ENCODE measurements at places on chromosomes 3 and 15.

DNA sequence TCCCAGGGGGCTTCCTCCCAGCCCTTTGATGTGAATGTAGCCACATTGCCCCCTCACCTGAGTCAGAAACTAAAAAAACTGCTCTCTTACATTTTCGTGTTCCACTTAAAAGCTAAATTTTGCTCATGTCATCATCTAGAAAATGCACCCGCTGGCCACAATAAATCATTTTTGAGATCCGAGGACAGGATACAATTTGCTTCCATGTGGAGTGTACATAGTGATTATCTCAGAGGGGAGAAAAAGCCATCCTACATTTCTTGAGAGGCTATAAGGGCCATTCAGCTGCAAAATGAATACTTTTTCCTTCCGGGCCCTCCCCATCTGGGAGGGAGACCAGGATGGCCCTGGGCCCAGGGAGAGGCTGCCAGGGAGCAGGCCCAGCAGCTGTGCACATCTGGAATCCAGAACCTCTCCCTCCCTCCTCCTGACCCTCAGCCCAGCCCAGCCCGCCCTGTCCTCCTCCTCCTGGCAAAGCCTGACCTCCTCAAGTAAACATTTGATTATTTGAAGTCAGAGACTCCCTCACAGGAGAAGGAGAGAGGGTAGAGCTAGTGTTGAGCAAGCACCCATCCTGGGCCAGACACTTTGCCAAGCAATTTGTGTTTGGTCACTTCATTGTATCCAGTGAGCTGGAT is 59.1 kb downstream of the CORO2B start:
- H3K4me3 ChIP-seq = no peak overlapping the region
- peaks cover 4% of the 10 kb centered on the region for H3K4me1 ChIP-seq
- no peak overlapping the region for H3K27ac ChIP-seq
- H3K27me3 ChIP-seq = no peaks in the 10 kb centered on the region

DNA sequence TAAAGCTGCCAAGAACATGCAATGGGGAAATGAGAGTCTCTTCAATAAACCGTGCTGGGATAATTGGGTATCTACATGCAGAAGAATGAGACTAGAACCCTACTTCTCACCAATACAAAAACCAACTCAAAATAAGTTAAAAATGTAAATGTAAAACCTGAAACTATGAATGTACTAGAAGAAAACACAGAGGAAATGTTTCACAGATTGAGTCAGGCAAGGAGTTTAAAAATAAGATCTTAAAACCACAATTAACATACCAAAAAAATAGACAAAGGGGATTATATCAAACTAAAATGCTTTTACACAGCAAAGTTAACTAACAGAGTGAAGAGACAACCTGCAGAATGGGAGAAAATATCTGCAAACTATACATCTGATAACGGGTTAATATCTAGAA is 90.4 kb downstream of the ISL2 start:
- H3K27me3 ChIP-seq = no peaks in the 10 kb centered on the region
- H3K4me3 ChIP-seq = no peak overlapping the region

DNA sequence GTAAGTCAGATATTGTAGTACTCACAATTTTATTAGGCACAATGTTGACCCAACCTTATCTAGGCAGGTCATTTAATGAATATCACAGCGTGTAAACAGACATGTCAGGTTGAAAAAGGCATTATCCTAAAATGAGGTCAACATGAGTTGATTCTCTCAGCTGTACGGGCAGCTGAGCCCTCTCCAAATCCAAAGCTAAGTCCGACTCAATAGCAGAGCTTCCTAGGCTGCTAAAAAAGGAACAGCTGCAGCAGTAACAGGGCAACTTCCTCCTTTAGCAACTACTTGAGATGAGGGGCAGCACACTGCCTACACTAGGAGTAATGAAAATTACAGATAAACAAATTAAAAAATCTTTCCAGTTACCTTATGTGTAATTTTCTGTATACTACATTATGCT is 189.2 kb downstream of the CADM2 start:
- DNase-seq = no peak
- no peak overlapping the region for H3K27ac ChIP-seq
- no peaks in the 10 kb centered on the region for H3K4me1 ChIP-seq
- no peaks in the 10 kb centered on the region for H3K36me3 ChIP-seq
- H3K27me3 ChIP-seq = no peaks in the 10 kb centered on the region
- no peak overlapping the region for H3K4me3 ChIP-seq

GRCh38 chr15:76327191-76328105 is 9.1 kb upstream of the ISL2 start:
- no peaks in the 10 kb centered on the region for H3K27me3 ChIP-seq
- H3K4me1 ChIP-seq = no peaks in the 10 kb centered on the region
- no peaks in the 10 kb centered on the region for H3K36me3 ChIP-seq
- no peak for DNase-seq
- H3K27ac ChIP-seq = no peak overlapping the region
- H3K4me3 ChIP-seq = no peak overlapping the region

DNA sequence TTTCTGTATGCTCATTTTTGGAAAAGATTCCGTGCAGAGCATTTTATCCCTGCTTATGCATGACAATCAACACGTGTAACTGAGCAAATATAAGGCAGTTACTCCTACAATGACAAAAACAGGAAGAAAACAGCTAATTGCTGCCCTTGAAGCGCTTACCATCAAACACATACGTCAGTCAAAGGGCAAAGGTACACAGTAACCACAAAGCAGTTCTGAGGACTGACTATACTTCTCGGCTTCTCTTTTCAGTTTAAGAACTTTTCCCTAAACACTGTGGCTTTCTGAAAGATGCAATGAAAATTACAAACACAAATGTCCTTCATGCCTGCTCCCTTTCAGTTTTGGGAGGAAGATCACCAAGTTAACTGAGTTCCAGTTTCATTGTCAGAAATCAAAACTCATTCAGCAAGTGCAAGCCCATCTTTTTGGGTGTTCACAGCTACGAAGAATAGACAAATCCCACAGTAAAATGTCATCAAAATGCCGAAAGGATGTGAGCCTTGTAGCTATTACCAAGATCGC is 602.8 kb downstream of the FOXP1 start:
- peaks cover 4% of the 10 kb centered on the region for H3K4me1 ChIP-seq
- no peaks in the 10 kb centered on the region for H3K27me3 ChIP-seq
- H3K4me3 ChIP-seq = no peak overlapping the region
- peak overlapping the region; percentile 84 for H3K27ac ChIP-seq

GRCh38 chr3:43043071-43043766 is 62.7 kb downstream of the POMGNT2 start:
- no peak for DNase-seq
- H3K4me3 ChIP-seq = no peak overlapping the region
- no peak overlapping the region for H3K27ac ChIP-seq
- no peaks in the 10 kb centered on the region for H3K27me3 ChIP-seq

- no peaks in the 10 kb centered on the region for H3K36me3 ChIP-seq
- peak; percentile 39 for DNase-seq
- no peaks in the 10 kb centered on the region for H3K27me3 ChIP-seq
- no peaks in the 10 kb centered on the region for H3K4me1 ChIP-seq
- no peak overlapping the region for H3K27ac ChIP-seq
Measured at GRCh38 chr3:126124148-126124868, 40.4 kb upstream of the SLC41A3 start.

DNA sequence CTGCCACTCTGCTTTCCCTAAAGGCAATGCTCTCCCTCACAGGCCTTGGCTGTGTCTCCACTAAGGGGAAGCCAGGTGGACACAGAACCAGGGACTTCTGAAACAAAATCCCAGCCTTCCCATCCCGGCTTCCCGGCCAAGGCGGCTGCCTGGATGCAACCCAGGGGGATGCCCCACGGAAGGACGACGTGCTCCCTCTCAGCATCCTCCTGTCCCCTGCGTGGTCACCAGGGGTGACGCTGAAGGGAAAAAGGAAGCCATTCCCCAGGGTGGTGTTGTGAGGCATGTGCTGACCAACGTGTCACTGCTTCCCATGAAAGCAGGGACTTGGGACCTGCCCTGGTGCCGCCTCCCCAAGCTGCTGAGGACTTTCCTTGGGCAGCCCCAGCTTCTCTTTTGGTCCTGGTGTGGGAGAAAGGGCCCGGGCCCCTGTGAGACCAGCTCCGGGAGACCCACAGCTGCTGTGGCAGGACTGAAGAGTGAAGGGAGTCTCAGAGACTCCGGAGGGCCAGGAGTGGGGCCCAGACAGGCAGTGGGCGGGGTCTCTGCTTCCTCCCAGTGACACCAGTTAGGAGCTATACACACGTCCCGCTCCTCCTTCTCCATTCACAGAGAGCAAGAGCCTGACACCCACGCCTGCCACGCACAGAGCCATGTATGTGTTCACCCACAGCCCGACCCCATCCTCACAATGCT is 139.2 kb downstream of the NUP210 start:
- peaks cover 4% of the 10 kb centered on the region for H3K27me3 ChIP-seq
- H3K27ac ChIP-seq = no peak overlapping the region
- H3K36me3 ChIP-seq = no peaks in the 10 kb centered on the region
- H3K4me1 ChIP-seq = no peaks in the 10 kb centered on the region
- H3K4me3 ChIP-seq = no peak overlapping the region

- H3K4me1 ChIP-seq = peaks cover 6% of the 10 kb centered on the region
- H3K27me3 ChIP-seq = no peaks in the 10 kb centered on the region
- no peaks in the 10 kb centered on the region for H3K36me3 ChIP-seq
- no peak for DNase-seq
- H3K27ac ChIP-seq = no peak overlapping the region
- H3K4me3 ChIP-seq = peak overlapping the region; percentile 81
Measured at GRCh38 chr3:57758686-57759085, 2.6 kb downstream of the SLMAP start.

DNA sequence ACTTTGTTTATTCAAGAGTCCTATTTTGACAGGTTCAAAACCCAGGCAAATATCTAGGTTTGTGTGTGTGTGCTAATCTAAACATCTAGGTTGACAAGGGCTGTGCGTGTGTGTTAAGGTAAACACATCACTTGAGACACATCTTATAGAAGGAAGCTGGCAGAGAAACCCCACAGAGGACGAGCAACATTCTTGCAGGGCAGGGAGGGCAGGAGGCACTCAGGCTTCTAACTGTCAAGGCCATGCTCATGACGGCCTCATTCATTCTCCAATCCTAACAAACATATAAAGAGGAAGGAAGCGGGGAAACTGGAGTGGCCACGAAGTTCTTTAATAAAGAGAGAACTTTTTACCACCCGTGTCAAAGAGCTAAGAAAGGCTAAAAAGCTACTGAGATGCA is 43.4 kb downstream of the SLCO2A1 start:
- peaks cover 7% of the 10 kb centered on the region for H3K4me1 ChIP-seq
- no peak overlapping the region for H3K27ac ChIP-seq
- no peak overlapping the region for H3K4me3 ChIP-seq
- no peaks in the 10 kb centered on the region for H3K27me3 ChIP-seq
- DNase-seq = no peak
- H3K36me3 ChIP-seq = no peaks in the 10 kb centered on the region

DNA sequence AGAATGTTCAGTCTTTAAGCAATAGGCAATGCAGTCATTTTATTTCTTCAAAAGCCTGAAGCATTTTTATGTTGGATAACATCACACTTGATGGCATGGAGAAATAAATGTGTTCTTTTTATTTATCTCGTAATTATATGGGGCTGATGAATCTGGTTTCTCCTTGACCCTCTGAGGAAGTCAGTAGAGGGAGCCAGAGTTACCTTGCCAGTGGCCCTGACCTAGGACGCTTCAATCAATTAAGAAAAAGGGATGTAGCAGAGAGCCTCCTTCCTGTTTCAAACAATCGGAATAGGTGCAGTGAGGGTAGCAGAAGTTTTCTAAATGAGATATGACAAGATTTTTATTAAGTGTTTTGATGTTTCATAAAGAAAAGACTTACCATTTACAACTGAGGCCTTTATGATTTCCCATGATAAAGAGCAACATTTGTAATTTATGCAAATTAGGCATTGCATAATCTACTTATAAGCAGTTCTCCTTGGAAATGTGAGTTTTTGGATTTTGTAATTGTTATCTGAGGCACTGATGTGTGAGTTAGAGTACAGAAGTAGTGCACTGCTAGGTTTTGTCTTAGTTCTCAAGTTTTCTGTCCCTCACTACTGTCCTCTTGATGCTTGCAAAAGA is 129.1 kb downstream of the RAP2B start:
- DNase-seq = no peak
- H3K27me3 ChIP-seq = no peaks in the 10 kb centered on the region
- H3K27ac ChIP-seq = no peak overlapping the region
- H3K36me3 ChIP-seq = no peaks in the 10 kb centered on the region
- no peaks in the 10 kb centered on the region for H3K4me1 ChIP-seq

- H3K36me3 ChIP-seq = no peaks in the 10 kb centered on the region
- H3K27me3 ChIP-seq = no peaks in the 10 kb centered on the region
- no peak overlapping the region for H3K27ac ChIP-seq
Measured at GRCh38 chr3:154338570-154338969, 14.3 kb upstream of the DHX36 start.

DNA sequence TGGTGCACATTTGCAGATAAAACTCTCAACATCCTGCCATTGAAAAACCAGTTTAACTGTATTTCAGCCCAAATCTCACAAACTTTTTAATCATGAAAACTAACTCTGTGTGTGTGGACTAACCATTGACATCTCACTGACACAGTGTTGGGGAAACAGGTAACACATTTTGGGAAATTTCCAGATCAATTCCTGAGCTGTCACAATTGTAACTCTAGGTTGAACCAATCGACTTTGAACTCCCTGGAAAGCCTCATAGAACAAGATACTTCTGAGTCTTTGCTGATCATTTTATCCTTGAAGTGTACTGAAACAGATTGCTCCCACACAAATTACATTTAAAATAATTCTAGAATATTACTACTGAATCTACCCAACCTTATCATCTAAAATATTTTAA is 667.9 kb upstream of the NR2F2 start:
- no peak overlapping the region for H3K27ac ChIP-seq
- no peak overlapping the region for H3K4me3 ChIP-seq
- H3K4me1 ChIP-seq = no peaks in the 10 kb centered on the region
- no peaks in the 10 kb centered on the region for H3K27me3 ChIP-seq
- no peaks in the 10 kb centered on the region for H3K36me3 ChIP-seq
- DNase-seq = no peak

DNA sequence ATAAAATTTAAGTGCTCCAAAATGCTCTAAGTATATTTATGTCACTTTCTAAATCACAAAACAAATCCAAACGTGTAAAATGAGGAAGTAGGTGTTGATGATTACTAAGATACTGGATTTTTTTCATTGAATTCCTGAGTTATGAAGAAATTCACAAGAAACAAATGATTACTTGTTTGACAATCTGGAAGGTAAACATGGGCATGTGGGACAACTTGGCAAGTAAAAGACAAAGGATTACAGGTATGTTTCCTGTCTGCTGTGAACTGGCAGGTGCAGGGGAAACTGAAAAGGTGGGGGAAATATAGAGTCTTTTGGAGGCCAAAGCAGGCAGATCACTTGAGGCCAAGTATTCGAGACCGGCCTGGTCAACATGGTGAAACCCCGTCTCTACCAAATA is 252.7 kb upstream of the AZI2 start:
- H3K36me3 ChIP-seq = no peaks in the 10 kb centered on the region
- H3K27me3 ChIP-seq = no peaks in the 10 kb centered on the region
- no peak overlapping the region for H3K4me3 ChIP-seq
- H3K27ac ChIP-seq = no peak overlapping the region

Data from kidney (tissue), 22 donors.